ENCODE measurements at places on chromosomes 1 and 21.

GRCh38 chr1:227761621-227762230 lies 26.5 kb downstream of the SNAP47 start:
- no peak for DNase-seq

- DNase-seq: no peak
These were observed 94.1 kb downstream of the COL24A1 start for GRCh38 chr1:86062453-86062852.

DNA sequence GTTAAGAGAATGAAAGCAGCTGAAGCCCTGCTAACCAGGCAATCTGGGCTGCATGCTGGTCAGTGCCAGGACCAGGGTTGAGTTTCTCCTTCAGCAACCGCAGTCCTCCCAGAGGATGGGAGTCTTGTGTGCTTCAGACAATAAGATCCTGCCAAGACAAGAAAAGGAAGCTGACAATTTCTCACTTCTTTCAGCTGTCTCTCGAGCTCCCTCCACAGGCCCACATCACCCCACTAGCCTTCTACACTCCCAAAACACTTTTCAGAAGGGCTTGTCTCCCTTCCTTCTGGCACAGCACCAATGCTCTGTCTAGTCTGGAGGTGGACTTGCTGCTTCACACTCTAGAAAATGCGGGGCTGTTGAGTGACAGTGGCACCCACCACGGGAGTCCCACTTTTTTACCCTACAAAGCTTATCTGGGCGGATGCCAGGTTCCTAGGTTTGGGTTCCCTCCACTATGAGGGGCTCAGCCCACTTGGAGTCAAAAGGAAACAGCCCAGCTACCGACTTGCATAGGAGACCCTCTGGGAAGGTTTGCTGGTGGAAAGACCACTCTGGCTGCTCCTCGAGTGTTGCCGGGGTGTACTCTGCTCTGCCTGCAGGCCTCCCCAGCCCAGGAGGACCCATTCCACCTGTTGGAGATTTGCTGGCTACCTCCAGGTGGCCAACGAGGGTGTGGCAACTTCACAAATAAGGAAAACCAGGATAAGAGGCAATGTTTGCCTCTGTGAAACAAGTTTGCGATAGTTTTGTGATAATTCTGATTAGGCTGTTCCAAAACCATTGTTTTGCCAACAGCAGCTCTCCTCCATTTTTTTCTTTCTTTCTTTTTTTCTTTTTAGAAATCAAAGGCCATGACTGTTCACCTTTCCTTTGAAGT lies 68.9 kb downstream of the TENT5C start:
- DNase-seq: no peak

- no peak for DNase-seq
These were observed 5.8 kb downstream of the COQ8A start for GRCh38 chr1:226945858-226946245.

DNA sequence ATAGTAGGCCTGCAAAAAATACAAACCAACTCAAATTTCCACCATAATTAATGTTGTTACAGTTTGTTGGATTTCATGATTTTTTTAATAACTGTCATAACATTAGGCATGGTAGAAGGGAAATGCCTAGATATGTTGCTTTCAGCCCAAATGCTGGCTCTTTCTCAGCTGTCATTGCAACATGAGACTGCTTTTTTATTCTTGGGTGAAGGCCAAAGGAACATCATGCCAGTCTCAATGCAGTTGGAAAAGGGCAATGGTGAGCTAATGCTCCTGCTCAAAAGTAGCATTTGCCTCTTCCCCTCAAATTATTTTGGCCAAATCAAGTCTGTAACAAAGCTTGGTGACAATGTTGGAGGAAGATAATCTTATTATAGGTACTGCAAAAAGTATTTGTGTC lies 877.7 kb upstream of the PRMT6 start:
- DNase-seq: no peak

GRCh38 chr1:184033711-184034167 lies 3.8 kb downstream of the COLGALT2 start:
- DNase-seq: no peak

DNA sequence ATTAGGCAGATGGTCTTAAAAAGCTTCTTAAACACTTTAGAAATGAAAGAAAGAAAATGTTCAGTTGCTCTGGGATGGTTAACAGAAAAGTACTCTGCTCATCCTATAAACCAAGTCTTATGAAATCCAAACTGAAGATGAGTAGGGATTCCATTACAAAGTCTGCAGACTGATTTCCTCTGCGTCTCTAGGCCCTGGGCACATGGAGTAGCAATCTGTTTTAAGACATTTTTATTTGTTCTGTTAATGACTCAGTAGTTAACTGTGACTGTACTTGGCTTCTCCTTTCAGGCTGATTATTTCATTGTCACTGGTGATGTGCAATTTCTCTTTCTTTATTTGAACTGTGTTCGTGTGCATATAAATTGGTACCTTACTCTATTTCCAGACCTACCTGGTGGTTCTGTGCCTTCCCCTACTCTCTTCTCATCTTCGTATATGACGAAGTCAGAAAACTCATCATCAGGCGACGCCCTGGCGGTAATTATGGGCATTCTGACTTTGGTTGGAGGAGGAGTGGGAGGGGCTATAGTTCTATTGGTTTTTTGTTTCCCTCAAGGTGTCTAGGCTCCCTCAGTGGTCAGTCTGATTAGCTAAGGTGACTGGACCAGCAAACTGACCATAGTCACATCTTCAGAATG lies 30.6 kb downstream of the ATP1A1 start:
- DNase-seq: no peak

DNA sequence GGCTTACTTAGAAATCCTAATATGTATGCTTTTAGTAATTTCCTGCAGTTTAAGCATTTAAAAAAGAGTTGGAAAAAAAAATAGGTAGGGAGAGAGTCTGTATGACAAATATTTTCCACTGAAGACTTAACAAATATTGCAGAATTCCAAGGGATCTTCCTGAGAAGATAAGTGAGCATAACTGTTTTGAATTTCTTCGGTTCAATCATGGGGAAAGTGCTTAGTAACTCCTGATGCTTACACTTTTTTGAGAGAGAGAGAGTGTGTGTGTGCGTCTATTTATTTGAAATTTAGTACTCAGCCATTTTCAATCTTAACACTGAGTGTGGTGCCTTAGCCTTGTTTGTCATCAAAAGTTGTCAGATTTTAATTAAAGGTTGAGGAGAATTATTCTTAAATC lies 18.5 kb downstream of the SON start:
- DNase-seq: no peak

DNA sequence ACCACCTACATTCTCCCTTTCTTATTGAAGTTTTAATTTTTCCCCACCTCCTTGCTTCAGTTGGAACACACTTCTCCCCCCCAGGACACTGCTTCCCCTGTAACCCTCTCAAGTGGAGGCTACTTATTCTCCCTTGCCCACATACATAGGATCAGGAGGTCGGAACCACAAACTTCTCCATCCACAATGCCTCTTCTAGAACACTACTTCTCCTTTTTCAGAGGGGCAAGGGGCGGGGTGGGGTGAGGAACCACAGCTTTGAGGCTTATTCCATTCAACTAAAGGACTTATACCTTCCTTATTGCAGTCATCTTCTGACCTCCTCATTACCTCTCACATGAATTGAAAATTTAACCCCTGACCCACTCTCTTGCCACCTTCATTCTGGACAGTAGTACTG lies 81.3 kb downstream of the NEK7 start:
- DNase-seq: no peak

- DNase-seq: no peak
These were observed 201.1 kb downstream of the DAB1 start for GRCh38 chr1:57222801-57223200.

DNA sequence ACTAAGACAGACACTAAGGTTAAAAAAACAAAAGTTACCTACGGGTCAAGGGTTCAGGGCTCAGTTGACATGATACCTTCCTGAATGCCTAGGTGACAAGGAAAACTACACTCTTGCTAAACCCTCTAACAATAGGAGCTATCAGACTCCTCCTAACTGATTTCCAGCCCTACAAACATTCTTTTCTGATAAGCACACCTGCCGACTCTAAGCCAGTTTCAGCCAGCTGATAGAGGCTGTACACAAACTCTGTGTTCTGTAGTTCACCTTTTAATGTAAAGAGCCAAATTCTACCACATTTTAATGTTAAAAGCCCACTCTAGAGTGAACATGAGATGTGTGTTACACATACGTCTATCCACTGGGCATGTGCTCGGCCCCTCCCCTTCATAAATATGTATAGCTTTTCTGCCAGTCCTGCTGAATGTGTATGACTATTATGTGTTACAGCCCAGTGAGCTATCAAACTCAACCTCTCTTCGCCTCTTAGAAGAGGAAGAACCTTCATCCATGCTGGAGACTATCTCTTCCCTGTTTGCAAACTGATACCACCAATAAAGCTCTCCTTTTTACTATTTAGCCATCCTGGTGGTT lies 40.0 kb upstream of the FAM163A start:
- no peak for DNase-seq

DNA sequence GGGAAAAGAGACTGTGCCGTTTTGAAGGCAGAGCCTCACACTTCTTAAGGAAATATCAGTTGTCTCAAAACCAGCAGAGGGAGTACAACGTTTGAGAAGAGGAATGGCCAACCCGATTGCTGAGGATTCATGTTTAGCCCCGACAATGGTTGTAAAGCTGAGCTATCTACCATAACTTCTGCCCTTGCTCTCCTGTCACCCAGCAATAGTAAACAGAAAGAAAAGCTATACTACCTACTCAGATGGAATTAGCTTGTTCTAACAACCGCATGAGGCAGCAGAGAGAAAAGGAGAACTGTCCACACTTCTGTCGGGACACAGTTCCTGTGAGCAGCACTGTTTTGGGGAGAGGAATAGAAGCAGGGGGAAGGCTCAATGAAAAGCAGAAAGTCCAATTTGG lies 91.2 kb downstream of the SLC45A1 start:
- no peak for DNase-seq

GRCh38 chr1:21051177-21051825 lies 125.4 kb downstream of the EIF4G3 start:
- DNase-seq: no peak

DNA sequence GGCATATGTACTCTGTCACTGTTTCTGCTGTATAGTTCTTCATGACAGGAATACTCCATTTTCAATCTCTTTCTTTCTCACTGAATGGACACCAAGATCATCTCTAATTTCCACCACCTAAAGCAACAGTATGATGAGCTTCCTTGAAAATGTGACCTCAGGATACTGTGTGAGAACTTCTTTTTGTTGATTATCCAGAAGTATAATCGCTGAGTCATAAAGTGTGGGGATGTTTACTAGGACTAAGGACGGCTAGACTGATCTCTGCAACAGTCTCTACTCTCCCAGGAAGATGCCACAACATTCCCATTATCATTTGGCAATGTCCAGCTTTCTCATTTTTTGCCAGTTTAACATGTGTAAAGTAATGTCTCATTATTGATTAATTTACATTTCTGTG lies 70.3 kb downstream of the TNFSF18 start:
- no peak for DNase-seq

GRCh38 chr1:198179556-198179981 lies 22.8 kb downstream of the NEK7 start:
- no peak for DNase-seq

DNA sequence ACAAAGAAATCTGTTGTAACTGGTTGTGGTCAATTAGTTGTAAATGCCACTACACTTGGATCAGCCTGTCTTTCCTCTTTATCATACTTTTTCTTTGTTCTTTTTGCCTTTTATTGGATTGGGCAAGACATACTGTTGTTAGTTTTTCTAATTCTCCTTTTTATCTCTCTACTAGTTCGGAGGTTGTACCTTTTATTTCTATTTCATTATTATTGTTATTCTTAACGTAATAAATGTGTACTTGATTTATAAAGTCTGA lies 59.2 kb downstream of the IVNS1ABP start:
- DNase-seq: no peak

- DNase-seq: no peak
These were observed 57.0 kb downstream of the GPR161 start for GRCh38 chr1:168079761-168080160.

DNA sequence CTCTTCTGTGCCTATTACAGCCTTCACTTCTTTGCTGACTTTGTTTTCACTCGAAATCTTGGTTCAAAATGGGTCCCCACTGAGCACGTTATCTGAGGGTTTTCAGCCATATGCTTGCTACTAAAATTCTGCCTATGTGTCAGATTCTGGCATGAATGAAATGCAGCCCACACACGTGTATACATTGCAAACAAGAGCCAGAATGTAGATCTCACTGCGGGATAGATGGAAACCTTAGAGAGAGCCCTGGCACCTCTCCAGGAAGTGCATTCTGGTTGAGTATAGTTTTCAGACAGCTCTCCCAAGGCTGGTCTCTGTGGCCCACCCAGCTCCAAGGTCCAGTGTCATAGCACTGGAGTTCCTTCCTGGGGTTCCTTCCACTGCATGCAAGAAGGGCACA lies 234.7 kb upstream of the GJB5 start:
- no peak for DNase-seq

DNA sequence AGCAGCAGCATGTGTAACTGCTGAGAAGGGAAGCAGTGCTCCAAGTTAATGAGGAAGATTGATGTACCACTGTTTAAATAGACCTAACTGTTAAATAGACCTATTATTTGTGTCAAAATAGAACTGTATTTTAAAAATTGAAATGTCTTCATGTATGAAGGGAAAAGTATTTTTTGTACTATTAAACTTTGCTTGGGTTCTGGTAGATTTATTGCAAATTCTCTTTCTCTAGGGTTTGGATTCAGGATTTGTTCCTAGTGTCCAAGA lies 128.3 kb downstream of the OSBPL9 start:
- DNase-seq: no peak

- no peak for DNase-seq
These were observed 441.9 kb upstream of the ZRANB2 start for GRCh38 chr1:71522721-71523120.

DNA sequence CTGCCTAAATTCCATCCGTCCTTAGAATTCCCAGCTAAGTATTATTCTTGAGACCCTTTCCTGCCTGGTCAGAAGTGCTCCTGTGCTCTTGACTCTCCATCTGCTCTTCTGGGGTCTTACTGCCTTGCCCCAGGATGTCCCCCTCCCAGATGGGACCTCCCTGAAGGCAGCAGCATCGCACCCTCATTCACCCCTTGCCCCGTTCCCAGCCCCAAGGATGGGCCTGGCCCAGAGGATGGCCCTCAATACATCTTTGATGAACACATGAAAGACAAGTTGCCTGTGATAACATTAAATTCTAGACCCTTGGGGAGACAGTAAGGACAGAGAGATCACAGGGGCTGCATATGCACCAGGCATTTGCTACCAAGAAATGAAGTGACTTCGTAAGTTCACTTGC lies 167.2 kb downstream of the TRABD2B start:
- no peak for DNase-seq

GRCh38 chr1:116075575-116075974 lies 35.6 kb upstream of the MAB21L3 start:
- no peak for DNase-seq

GRCh38 chr1:64651841-64652240 lies 93.0 kb upstream of the RAVER2 start:
- DNase-seq: no peak

DNA sequence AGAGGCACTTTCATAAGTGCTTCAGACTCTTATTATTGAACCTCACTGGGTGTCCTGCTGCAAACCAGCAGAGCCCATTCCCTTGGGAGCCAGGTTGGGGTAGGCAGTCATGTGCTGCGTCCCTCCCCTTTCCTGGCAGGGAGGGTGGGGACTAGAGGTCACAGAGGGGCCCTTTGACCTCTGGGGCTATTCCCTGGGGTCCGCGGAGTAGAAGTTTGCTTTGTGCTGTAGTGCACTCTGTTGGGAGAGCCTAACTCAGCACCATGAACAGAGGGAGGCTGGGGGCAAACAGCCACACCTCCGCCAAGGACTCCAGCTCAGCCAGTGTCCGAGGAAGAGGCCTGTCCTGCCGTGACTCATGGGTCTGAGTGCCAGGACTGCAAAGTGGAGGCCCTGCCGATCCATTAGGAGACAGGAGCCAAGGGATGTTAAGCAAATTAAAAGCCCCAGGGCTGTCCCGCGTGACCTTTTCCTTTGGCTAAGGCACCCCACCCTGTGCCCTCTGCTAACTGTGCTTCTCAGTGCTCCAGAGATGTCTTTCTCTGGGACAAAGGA lies 3.0 kb upstream of the IGSF21 start:
- no peak for DNase-seq
